ENCODE measurements at places on chromosomes 11 and 22. TPM values are rescaled to one million over a fixed set of nuclear protein-coding genes. Genes with fewer than 3 reads are reported as not detected.

GRCh38 chr11:61625525-61625924 lies 44.6 kb upstream of the SYT7 start:
- DNase-seq, result no peak

IL18 gene
- 0.33 TPM for total RNA-seq

AMOTL1 gene
- 0.07 TPM for total RNA-seq

C11orf42 gene
- total RNA-seq, result not detected

LMNTD2 gene
- 13.4 TPM for total RNA-seq

BEST1 gene
- 0.13 TPM for total RNA-seq

FIBP gene
- 47.1 TPM for total RNA-seq

DNA sequence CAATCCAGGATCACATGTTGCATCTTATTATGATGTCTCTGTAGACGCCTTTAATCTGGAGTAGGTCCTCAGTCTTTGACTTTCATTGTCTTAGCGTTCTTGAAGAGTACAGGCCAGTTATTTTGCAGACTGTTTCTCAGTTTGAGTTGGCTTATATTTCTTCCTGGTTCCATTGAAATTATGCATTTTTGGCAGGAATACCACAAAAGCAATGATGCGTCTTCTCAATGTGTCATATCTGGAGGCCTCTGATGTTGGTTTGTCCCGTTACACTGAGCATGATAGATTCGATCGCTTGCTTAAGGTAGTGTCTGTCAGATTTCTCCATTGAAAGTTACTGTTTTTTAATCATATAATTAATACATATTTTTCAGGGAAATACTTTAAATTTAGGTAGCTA lies 30.6 kb downstream of the TECTA start:
- DNase-seq, result no peak

GRCh38 chr22:17845327-17845726 lies 71.1 kb upstream of the BID start:
- no peak for DNase-seq

GRCh38 chr11:18309691-18310090 lies 12.2 kb downstream of the HPS5 start:
- DNase-seq, result no peak

PLAAT5 gene
- 0.16 TPM for total RNA-seq

CCDC188 gene
- not detected for total RNA-seq

DNA sequence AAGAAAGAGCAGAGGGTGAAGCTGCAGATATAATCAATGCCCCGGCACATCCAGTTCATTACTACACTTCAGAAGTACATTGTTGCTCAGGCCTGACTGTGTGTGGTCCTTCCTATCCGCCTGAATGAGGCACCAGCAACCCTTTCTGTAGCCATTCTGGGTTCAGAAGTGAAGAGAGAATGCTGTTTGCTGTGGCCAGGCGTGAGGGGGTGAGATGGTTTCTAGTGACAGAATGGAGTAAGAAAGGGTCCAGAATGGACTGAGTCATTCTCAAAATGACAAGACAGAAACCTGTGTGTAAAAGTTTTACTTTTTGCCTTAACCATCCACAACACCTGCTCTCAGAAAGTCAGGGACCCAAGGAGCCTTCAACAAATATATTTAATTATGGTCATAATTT lies 334.8 kb downstream of the GUCY1A2 start:
- no peak for DNase-seq

DNA sequence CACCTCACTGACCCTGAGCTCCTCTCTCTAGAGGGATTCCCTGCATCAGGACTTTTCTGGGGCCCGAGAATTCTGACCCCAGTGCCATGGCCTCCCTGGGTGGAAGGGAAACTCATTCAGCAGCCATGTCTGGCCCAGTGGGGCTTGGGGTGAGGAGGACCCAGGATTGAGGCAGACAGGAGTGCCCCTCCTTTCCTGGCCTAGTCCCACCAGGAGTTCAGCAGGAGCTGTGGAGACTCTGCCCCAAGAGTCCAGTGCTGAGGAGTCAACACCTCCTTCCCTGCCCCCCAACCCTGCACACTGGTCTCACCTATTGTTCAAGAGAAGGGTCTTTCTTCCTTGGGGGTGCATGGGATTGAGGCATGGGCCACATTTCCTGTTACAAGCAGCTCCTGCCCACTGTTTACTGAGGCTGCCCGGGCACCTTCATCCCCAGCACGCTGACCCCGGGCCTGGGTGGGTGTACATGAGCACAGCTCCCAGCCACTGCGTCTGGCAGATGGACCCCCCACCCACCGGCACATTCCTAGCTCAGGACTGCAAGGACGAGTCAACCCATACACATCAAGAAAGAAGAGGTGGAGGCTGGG lies 33.9 kb downstream of the ALX4 start:
- no peak for DNase-seq

HORMAD2 gene
- total RNA-seq, result not detected

YPEL4 gene
- total RNA-seq, result 13.5 TPM

DNA sequence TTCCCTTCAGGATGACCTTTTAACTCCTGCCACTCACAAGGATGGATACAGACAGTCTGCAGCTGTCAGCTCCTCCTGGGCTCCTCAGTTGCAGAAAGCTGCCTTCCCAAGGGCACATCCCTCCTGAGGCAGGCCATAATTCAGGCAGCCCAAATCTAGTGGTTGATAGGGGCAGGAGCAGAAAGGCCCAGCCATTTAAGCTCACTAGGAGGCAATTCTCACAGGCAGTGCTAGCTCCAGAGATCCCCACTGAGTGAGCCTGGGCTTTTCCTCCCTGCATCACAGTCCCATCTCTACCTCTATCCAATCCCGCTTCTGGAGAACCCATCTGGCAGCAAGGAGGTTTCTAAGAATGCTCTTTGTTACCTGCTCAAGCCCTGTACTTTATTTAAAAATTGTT lies 200.6 kb downstream of the ARHGAP42 start:
- DNase-seq, result no peak

DNA sequence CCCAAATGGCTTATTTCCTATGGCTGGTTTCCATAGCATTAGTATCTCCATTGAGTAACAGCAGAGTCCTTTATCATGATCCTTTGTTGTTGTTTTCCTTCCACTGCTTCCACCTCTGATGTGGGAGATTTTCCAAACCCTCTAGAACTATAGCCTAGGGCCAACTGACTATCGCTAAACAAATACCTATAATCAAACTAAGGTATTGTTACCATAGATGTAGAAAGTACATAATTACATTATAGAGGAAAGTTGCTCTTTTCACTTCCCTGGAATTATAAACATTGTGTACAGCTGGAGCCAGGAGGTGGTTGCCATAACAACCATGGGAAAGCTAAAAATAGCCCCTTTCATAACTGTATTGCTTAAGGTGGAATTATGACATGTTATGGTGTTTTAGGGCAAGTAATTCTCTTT lies 47.0 kb upstream of the ALKBH3 start:
- no peak for DNase-seq

DNA sequence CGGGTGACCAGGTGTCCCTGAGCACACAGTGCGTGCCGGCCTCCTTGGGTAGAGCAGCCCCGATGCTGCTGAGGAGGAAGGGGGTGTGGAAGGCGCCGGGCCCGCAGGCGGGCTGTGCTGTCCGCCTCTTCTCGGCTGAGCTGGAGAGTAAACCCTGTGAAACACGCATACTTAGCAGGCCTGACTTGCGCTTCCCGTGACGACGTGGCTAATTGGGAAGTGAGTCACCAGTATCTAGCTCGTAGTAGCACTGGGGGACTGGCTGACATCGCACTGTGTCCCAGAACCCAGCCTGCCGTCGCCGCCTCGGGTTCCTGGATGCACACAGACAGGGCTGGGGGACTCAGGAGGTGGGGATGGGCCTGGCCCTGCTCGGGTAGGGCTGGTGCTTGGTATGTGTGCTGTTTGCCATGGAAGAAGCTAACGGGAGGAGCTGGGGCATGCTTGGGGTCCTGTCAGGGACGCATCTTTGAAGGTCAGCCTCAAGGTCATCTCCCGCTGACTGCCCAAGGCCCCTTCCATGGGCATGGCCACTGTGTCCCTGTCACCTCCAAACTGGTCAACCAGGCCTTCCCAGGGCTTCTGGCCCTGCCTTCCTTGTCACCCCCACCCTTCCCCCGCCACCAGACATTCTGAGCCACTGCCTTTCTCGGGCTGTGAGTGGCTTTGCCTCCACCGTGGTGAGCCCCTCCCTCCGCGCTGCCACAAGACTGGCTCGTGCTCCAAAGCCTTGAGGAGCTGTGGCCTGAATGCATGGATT lies 1327.0 kb downstream of the BRD1 start:
- DNase-seq, result no peak

DNA sequence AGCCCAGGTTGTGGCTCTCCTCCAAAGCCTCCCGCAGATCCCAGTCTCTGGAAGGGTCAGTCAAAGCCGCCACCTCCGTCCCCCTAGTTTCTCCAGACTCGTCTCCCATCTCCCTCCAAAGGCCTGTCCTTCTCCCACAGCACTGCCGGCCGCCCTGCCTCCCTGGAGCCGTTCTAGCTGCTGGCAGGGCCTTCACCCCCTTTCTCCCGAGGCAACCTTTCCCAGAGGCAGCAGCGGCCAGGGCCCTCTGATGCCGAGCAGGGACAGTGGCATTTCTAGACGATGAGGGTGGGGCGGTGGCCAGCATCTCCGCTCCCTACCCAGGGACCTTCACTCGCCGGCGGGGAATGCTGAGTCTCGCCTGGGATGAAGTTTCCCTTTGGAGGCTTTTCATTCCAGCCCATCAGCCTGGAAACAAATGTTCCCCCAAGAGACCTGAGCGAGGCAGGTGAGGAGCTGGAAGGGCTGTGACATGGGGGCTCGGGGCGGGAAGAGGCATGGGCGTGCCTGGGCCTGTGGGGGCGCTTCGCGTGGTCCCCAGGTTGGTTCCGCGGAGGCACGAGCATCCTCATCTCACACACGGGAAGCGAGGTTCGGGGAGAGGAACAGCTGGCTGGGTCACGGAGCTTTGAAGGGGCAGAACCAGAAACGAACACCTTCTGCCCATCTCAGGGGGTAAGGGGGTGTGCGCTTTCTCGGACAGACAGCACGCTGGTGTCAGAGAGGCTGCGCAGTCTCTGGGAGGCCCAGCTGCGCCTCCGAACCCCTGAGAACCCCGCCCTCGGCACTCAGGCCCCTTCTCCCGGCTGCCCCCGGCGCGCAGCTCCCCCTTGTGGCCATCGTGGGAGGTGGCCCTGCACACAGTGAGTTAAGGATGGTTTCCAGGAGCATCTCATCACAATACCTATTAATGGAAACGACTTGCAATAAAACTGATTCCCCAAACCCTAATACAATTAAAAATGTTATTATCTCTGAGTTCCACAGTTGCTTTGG lies 18.1 kb upstream of the KLHL35 start:
- no peak for DNase-seq

IGLL1 gene
- total RNA-seq, result not detected

ANGPTL5 gene
- total RNA-seq, result not detected

ALKBH8 gene
- total RNA-seq, result 11.9 TPM

- DNase-seq, result no peak
Observed at GRCh38 chr11:61814247-61814957, 2.4 kb downstream of the FADS1 start.

All from T-cell (primary cell).